ENCODE measurements at places on chromosomes 6 and 20. TPM values are rescaled to one million over a fixed set of nuclear protein-coding genes. Genes with fewer than 3 reads are reported as not detected.

- H3K4me1 ChIP-seq: no peaks in the 10 kb centered on the region
- no peaks in the 10 kb centered on the region for H3K36me3 ChIP-seq
- no peak overlapping the region for H3K4me3 ChIP-seq
- no peak overlapping the region for H3K27ac ChIP-seq
- no peaks in the 10 kb centered on the region for H3K27me3 ChIP-seq
These were observed 281.9 kb downstream of the UBE3D start for GRCh38 chr6:82783587-82784236.

DNA sequence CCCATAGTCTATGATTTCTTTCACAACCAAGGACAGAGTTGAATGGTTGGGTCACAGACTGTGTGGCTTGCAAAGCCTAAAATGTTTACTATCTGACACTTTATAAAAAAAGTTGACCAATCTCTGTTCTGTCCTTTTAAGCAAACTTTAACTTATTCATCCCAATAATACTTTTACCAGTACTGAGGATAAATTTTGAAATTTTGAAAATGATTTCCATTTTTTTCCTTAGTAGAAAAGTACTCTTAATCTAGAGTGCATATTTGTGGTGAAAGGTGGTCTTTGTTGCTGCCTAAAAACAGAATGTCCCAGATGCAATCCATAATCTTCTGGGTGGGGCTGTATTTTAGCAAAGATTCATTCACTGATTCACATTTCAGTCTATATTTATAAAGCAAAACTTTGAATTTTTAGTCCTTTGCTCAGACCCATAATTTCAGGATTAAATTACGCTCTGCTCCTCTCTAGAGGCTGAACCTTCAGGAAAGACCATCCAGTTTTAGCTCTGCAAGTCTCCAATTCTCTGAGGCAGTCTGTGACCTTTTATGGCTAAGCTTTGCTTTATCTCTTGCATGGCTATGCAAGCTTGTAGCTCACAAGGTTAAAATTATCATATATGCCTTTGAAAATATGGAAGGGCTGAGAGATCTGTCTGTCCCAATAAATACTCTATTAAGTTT lies 573.5 kb downstream of the COL12A1 start:
- no peak overlapping the region for H3K4me3 ChIP-seq
- H3K27me3 ChIP-seq: no peaks in the 10 kb centered on the region
- DNase-seq: no peak
- H3K4me1 ChIP-seq: no peaks in the 10 kb centered on the region

DNA sequence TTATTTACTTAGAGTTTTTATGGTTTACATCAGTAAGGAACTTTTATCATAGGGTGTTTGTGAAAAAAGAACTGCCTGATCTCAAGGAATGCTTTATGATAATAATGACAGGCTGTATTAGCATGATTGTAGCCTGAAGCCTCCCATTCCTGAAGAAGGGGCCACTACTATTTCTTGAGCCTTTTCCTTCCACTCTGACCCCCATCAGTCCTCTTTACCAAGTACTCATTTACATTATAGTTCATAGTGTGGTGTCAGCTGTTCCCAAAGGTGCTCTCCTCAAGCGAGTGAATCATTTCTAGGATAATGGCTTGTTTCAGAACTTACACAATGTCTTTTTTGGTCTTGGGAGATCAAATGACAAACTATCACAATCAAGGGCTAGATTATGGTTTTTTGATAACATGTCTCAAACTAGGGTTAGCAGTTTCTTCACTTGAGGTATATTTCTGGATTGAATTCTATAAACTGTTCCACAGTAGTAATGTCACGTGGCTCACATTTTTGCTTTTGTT lies 283.6 kb downstream of the CDKAL1 start:
- H3K27ac ChIP-seq: no peak overlapping the region
- H3K4me3 ChIP-seq: no peak overlapping the region

DNA sequence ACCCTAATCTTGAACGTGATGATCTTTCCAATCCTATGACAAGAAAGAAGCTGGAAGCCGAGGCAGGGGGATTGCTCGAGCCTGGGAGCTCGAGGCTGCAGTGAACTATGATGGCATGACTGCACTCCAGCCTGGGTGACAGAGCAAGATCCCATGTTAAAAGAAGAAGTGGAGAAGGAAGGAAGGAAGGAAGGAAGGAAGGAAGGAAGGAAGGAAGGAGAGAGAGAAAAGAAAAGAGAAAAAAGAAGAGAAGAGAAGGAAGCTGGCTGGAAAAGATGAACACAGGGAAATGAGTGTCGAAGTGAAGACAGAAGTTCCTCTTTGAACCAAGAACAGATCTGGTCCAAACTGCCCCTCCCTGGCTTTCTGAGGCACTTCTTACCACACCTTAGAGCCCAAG lies 136.0 kb upstream of the PRND start:
- DNase-seq: no peak
- no peak overlapping the region for H3K4me3 ChIP-seq
- H3K36me3 ChIP-seq: no peaks in the 10 kb centered on the region
- no peak overlapping the region for H3K27ac ChIP-seq
- H3K4me1 ChIP-seq: no peaks in the 10 kb centered on the region
- no peaks in the 10 kb centered on the region for H3K27me3 ChIP-seq

- no peaks in the 10 kb centered on the region for H3K27me3 ChIP-seq
- no peaks in the 10 kb centered on the region for H3K36me3 ChIP-seq
- no peak overlapping the region for H3K27ac ChIP-seq
- H3K4me1 ChIP-seq: no peaks in the 10 kb centered on the region
These were observed 24.0 kb downstream of the C6orf132 start for GRCh38 chr6:42118162-42119001.

DNA sequence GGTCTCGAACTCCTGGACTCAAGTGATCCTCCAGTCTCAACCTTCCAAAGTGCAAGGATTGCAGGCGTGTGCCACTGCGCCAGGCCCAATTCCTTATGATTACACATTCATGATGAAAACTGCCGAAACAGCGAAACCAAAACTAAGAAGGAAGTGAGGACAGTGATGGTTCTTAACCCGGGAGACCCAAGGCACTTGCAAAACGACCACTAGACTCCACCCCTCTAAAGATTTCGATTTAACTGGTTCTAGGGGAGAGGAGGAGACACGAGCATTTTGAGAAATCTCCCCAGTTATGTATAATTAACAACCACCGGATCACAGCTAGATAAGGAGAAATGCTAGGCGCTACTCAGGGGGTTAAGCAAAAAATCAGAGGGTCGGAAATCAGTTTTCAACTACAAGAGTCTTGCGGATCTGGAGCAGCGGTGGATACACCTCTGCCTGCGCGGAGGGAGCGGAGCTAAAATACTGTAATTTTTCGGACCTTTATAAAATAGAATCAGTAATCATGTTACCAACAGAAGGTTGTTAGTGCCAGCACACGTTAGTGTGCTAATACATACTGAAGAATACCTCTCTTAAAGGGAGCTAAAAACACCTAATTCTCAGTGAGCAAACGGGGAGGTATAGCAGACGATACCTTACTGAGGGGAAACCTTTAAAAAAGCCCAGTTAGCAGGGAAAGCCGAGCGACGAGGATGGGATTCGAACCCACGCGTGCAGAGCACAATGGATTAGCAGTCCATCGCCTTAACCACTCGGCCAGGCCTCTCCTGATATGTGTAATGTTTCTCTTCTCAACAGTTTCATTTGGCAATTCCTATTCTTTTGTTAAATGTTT lies 60.0 kb upstream of the BTN3A2 start:
- peak overlapping the region; percentile 79 for H3K27ac ChIP-seq
- H3K4me3 ChIP-seq: peak overlapping the region; percentile 66
- peak; percentile 65 for DNase-seq
- no peaks in the 10 kb centered on the region for H3K36me3 ChIP-seq
- no peaks in the 10 kb centered on the region for H3K4me1 ChIP-seq
- no peaks in the 10 kb centered on the region for H3K27me3 ChIP-seq

DNA sequence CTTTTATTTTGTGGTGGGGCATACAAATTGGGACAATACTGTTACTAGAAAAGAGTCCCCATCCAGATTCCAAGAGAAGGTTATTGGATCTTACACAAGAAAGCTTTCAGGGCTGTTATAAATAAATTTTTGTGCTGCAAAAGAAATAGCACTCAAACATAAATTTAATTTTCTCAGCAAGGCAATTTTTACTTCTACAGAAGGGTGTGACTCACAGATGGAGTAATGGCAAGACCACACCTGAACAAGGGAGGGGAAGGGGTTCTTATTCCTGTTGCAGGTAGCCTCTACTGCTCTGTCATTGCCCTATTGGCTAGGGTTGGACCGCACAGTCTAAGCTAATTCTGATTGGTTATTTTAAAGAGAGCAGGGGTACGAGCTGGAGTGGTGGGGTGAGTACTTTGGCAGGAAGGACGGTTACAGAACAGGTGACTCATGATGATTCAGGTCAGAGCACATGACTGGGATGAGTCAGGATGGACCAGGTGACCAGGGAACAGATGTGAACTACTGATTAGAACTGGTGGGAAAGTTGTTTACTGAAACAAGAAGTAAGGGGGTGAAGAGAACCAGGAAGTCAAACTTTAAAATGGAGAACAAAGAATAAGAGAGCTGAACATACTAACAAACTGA lies 41.1 kb downstream of the CNR1 start:
- H3K4me1 ChIP-seq: no peaks in the 10 kb centered on the region
- DNase-seq: no peak
- H3K27me3 ChIP-seq: no peaks in the 10 kb centered on the region
- H3K27ac ChIP-seq: no peak overlapping the region
- no peak overlapping the region for H3K4me3 ChIP-seq

DNA sequence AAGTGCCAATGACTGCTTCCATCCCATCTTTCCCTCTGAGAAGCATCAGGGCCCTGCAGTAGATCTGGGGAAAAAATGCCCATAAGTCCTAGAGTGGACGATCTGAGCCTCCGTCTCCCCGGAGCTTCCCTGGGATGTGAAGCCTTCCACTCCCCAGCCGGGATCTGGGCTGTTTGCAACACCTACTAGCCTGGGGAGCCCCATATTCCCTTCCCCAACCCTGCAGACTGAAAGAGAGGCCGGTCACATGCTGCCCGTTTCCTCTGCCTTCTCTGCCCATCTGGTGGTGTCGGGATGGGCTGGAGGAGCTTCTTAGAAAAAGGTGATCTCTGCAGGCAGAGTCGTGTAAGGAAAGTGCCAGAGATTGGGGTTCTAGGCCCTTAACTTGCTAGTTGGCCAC lies 1.1 kb downstream of the SNPH start:
- H3K4me1 ChIP-seq: no peaks in the 10 kb centered on the region
- no peaks in the 10 kb centered on the region for H3K36me3 ChIP-seq
- H3K4me3 ChIP-seq: no peak overlapping the region

DNA sequence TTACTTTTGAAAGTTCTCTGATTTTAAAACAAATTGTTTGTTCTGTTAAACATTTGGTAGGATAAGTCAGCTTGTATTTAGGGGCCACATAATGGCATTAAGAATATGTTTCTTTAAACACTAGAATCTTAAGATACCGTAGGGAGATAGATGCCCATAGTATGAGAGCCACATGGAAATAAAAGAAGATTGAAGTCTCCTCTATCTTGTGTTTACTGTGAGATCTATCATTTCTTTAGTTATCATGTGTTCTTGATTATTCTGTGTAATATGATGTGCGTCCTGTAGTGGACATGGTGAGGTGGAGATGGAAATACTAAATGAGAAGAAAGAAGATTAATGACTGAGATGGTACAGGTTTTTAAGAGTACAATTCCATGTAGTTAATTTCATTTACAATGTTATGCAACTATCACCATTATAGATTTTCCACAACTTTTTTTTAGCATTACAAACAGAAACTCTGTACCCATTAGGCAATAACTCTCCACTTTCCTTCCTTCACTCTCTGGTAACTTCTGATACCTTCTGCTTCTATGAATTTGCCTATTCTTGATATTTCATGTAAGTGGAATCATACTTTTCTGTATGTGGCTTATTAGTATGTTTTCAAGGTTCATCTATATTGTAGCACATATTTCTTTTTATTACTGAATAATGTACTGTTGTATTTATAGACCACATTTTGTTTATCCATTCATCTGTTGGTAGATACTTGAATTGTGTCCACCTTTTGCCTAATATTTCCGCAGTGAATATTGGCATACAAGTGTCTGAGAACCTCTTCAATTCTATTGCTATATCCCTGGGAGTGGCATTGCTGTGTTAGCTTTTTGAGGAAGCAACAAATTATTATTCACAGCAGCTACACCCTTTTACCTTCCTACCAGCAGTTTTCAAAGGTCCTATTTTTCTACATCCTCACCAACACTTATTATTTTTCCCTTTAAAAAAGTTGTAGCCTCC lies 11.5 kb downstream of the RNF146 start:
- no peak overlapping the region for H3K27ac ChIP-seq
- H3K27me3 ChIP-seq: no peaks in the 10 kb centered on the region
- H3K4me3 ChIP-seq: no peak overlapping the region
- no peaks in the 10 kb centered on the region for H3K4me1 ChIP-seq

DNA sequence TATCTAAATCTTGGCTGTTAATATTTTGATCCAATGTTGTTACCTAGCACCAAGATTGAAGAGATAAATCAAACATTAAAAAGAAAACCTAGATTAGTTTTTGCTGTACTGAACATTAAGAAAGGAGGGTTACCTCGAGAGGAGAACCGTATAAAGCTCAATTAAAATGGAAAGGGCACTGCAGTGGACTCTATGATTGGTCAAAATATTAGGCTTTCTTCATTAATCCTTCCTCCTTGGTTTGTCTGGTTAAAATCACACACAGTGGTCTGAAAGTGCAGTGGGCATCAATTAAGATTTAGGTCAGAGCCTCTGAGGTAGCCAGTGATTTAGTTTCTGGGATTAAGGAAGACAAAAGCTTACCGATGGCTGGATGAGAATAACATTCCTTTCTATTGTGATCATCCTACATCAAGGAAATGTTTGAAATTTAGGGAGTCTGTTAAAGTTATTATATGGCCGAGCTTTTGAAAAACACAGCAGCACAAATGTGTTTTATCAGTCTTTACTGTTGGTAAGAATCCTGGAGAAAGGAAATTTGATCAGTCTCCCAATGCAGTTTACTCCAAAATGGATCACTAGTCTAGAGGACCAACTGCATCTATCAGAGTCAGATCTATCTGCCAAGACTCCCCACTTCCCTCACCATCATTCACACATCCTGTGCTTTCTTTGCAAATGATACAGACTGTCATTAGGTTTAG lies 134.6 kb upstream of the NEDD9 start:
- H3K36me3 ChIP-seq: no peaks in the 10 kb centered on the region
- peaks cover 46% of the 10 kb centered on the region for H3K4me1 ChIP-seq
- no peak for DNase-seq
- no peak overlapping the region for H3K4me3 ChIP-seq

- H3K36me3 ChIP-seq: no peaks in the 10 kb centered on the region
- no peak for DNase-seq
- H3K4me1 ChIP-seq: no peaks in the 10 kb centered on the region
These were observed 277.5 kb upstream of the MAN1A1 start for GRCh38 chr6:119626884-119627619.

MYLK2 gene
- total RNA-seq: 1.2 TPM

KHDC1L gene
- 4.5 TPM for total RNA-seq

ATP6V1G2 gene
- total RNA-seq: 6.9 TPM

BIRC7 gene
- 0.24 TPM for total RNA-seq

TRIM27 gene
- 81.2 TPM for total RNA-seq

Data from testis (tissue), 5 donors.